ENCODE measurements at places on chromosomes 16 and 17. TPM values are rescaled to one million over a fixed set of nuclear protein-coding genes. Genes with fewer than 3 reads are reported as not detected.

The TPSD1 gene
- total RNA-seq = 1.8 TPM

DNA sequence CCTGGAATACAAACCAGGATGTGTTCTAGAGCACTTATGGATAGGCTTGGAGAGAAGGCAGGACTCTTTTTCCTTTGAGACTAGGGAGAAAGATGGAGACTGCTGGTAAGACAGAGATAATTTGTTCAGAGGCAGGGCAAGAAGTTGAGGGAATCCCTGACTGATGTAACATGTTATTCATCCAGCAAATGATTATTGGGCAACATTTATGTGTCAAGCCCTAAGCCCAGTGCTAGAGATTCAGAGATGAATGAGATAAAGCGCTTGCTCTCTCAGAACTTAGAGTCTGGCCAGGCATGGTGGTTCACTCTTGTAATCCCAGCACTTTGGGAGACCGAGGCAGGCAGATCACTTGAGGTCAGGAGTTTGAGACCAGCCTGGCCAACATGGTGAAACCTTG lies 47.8 kb upstream of the NUFIP2 start:
- DNase-seq = no peak
- no peaks in the 10 kb centered on the region for H3K27me3 ChIP-seq
- no peaks in the 10 kb centered on the region for H3K36me3 ChIP-seq
- no peak overlapping the region for H3K27ac ChIP-seq

DNA sequence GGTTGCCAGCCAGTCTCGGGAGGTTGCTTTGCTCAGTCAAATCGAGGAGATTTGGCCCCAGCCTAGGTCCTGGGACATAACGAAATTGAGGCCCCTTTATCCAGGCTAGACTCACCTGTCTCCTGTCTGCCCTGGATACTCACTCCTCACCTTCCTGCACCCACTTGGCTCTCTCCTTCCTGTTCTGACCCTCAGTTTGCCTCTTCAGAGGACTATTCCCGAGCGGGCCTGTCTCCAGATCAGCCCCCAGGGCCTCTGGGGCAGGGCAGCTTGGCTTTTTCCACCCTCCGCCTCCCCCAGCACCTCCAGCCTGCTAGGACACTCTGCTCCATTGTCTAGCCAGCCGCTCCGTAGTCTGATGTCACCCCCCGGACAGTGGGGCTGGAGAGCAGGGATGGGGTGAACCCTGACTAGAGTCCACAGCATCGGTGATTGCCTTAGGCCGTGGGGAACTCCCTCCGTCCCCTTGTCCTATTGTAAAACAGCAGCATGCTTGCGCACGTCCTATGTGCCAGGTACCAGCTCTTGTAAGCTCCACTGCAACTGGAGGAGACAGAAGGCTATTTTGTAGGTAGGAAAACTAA lies 8.8 kb downstream of the WFIKKN2 start:
- no peaks in the 10 kb centered on the region for H3K36me3 ChIP-seq
- no peak for DNase-seq
- H3K27me3 ChIP-seq = no peaks in the 10 kb centered on the region
- H3K4me3 ChIP-seq = no peak overlapping the region

DNA sequence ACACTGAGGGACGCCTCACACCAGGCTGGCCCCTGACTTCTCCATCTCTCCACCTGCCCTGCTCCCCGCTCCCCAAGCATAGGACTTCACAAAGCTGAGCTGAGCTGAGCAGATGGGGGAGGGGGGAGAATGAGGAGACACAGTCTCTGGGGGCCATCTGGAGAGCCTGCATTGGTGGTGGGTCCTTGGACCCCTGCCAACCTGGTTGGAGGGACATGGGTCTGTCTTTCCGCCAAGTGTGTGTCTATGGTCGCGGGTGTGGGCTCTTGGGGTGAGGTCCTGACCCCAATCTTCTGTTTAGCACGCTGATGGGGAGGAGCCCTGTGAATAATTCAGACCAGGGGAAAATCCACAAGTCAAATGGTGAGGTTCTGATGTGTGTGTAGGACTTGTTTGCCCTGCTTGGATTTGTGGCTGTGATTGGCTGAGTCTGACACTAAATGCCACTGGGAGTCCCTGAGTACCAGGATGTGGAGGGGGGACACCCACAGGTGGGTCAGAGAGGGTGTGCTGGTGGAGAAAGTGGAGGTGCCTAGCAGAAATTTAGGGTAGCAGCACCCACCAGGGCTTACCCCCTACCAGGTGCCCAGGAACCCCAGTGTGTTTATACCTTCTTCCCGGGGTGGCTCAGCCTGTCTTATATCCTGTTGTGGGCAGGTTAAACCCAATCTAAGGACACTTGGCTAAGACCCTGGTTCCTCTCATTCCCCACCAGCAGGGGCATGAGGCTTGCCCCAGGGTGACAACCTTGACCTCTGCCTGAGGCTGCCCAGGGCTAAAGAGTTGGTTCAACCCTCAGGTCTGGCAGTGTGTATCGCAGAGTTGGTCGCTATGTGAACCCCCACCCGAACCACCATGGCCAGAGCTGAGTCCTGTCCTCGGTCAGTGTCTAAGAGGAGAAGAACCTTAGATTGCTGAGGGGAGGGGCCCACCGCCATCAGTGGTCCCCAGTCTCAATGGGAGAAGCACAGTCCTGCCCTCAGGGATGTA lies 2.1 kb downstream of the FMNL1 start:
- peak overlapping the region; percentile 77 for H3K27ac ChIP-seq
- peaks cover 63% of the 10 kb centered on the region for H3K4me1 ChIP-seq
- no peaks in the 10 kb centered on the region for H3K27me3 ChIP-seq
- no peak overlapping the region for H3K4me3 ChIP-seq
- no peaks in the 10 kb centered on the region for H3K36me3 ChIP-seq
- DNase-seq = no peak

- no peak overlapping the region for H3K27ac ChIP-seq
- H3K4me1 ChIP-seq = peaks cover 4% of the 10 kb centered on the region
Observed at GRCh38 chr17:28511858-28512461, 5.8 kb downstream of the FOXN1 start.

GRCh38 chr16:4169415-4169814 lies 53.2 kb upstream of the ADCY9 start:
- H3K27me3 ChIP-seq = no peaks in the 10 kb centered on the region
- H3K27ac ChIP-seq = no peak overlapping the region
- no peaks in the 10 kb centered on the region for H3K36me3 ChIP-seq
- H3K4me1 ChIP-seq = no peaks in the 10 kb centered on the region

The DDX19B gene
- total RNA-seq = 36.1 TPM

The NXPH3 gene
- total RNA-seq = 37.8 TPM

- H3K4me3 ChIP-seq = peak overlapping the region; percentile 84
- peak overlapping the region; percentile 85 for H3K27ac ChIP-seq
- H3K36me3 ChIP-seq = peaks cover 37% of the 10 kb centered on the region
- no peak for DNase-seq
- H3K4me1 ChIP-seq = peaks cover 30% of the 10 kb centered on the region
Observed at GRCh38 chr16:69338557-69339288, 641 bp downstream of the COG8 start.

The G6PC1 gene
- not detected for total RNA-seq

DNA sequence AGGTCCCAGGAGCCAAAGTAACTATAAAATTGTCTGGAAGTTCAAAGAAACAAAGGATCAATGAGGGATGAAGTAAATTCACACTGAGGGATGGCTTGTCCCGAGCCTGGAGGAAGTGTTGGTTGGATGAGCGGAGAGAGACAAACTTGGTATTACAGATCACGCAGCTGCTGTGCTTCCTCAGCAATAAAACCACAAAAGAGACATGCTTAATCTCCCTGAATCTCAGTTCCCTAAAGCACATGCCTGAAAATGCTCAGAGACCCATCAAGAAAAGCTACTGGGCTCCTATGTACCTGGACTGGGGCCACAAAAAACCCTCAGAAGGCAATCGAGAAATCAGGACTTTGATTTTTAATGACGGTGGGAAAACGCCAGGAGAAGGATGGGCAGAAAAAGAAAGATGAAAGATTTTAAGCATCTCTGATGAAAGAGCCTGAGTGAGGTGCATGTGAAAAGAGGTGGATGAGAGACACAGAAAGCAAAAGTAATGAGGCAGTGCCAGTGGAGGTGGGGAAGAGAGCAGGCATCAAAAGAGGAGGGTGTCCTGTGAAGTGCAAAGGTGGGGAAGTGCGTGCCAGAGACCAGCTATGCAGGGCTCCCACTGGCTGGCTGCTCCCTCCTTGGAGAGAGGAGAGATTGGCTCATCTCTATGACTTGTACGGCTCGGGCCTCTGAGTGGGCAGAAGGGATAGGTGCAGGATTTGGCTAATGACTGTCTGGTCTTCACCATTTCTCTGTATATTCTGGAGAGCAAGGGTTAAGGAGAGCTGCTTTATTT lies 143.7 kb downstream of the ABCC12 start:
- no peaks in the 10 kb centered on the region for H3K4me1 ChIP-seq
- no peaks in the 10 kb centered on the region for H3K36me3 ChIP-seq
- DNase-seq = peak; percentile 74
- H3K27me3 ChIP-seq = no peaks in the 10 kb centered on the region

- peak within 1 kb of the TSS; percentile 40 for H3K4me3 ChIP-seq
- no peaks in the 10 kb centered on the region for H3K4me1 ChIP-seq
- H3K27ac ChIP-seq = peak within 1 kb of the TSS; percentile 32
- no peak for DNase-seq
- no peaks in the 10 kb centered on the region for H3K36me3 ChIP-seq
- H3K27me3 ChIP-seq = no peaks in the 10 kb centered on the region
Observed at GRCh38 chr17:68955181-68955841, at the start of gene ABCA8. Gene ABCA8 (minus strand): TSS chr17:68955392. CDS start chr17:68942034, 13,358 bp downstream.

DNA sequence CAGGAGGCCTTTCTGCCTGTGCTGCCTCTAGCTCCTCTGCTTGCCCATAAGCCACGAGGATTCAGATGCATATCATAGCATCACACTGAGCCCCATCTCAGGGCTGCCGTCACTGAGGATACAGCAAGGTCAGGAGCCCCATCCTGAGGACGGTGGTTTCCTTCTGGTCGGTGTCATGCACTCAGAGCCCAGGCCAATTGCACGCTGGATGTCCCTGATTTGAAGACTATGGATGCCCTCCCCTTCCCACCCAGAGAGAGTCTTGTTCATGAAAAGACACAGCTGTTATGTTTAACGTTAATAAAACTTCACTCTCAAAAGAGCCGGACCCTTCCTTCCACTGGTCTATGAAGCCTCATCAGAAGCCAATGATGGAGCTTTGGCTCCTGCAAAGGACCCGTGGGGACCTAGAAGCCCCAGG lies 19.9 kb downstream of the COTL1 start:
- no peak overlapping the region for H3K4me3 ChIP-seq
- no peaks in the 10 kb centered on the region for H3K27me3 ChIP-seq
- no peaks in the 10 kb centered on the region for H3K36me3 ChIP-seq

GRCh38 chr17:41107941-41108450 lies 2.8 kb downstream of the KRTAP4-9 start:
- no peak for DNase-seq
- H3K27me3 ChIP-seq = no peaks in the 10 kb centered on the region
- no peak overlapping the region for H3K4me3 ChIP-seq
- no peak overlapping the region for H3K27ac ChIP-seq
- no peaks in the 10 kb centered on the region for H3K36me3 ChIP-seq

DNA sequence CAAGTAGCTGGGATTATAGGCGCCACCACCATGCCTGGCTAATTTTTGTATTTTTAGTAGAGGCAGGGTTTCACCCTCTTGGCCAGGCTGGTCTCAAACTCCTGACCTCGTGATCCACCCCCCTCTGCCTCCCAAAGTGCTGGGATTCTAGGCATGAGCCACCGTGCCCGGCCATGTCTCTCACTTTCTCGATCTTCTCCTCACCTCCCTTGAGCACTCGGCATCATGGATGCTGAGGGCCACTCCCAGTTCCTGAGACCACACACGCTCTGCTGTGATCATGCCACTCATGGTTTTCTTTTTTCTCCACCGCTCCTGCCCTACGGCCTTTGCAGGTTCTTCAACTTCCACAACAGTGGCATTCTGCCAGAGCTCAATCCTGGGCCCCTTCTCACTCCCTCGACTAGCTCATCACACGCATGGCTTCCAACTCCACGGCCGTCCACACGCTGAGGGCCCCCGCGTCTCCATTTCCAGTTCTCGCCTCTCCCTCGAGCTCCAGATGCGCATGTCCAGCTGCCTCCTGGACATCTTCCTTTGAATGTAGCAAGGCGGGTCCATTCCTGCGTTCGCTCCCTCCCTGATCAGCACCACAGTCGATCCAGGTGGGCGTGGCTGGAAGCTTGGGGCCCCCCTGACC lies 5.5 kb upstream of the NCBP3 start:
- no peaks in the 10 kb centered on the region for H3K27me3 ChIP-seq
- H3K27ac ChIP-seq = no peak overlapping the region
- peaks cover under 1% of the 10 kb centered on the region for H3K4me1 ChIP-seq
- H3K4me3 ChIP-seq = no peak overlapping the region
- no peak for DNase-seq
- H3K36me3 ChIP-seq = no peaks in the 10 kb centered on the region

The CEP295NL gene
- 1.2 TPM for total RNA-seq

The C1QTNF8 gene
- not detected for total RNA-seq

- no peak overlapping the region for H3K4me3 ChIP-seq
- DNase-seq = no peak
- no peak overlapping the region for H3K27ac ChIP-seq
Observed at GRCh38 chr16:49821614-49822282, 34.2 kb downstream of the ZNF423 start.

DNA sequence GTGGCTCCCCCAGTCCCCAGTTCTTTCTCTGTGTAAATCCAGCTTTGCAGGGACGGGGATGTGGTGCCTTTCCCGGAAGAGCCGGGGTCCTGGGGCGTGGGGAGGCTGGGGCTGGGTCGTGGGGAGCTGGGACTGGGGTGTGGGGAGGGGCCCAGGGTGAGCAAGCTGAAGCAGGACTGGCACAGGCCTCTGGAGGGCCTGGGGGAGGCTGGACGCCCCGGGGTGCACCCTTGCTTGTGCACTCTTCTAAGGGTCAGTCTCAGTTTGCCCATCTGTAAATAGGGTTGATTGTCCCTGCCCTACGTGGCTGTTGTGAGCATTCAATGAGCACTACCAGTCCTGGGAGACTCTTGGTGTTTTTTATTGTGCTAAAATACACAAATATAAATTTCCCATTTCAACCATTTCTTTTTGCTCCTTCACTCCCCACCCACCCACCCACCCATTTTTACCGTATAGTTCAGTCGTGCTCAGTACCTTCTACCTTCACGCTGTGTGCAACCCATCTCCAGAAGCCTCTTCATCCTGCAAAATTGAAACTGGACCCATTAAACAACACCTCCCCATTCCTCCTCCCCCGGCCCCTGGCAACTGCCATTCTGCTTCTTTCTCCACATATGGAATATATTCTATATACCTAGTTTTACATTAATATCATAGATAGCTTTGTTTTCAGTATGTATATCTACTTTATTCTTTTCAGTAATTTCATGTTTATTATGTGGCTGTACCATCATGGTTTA lies 7.8 kb upstream of the TBC1D3B start:
- H3K27ac ChIP-seq = no peak overlapping the region
- no peak overlapping the region for H3K4me3 ChIP-seq
- DNase-seq = no peak
- no peaks in the 10 kb centered on the region for H3K36me3 ChIP-seq

DNA sequence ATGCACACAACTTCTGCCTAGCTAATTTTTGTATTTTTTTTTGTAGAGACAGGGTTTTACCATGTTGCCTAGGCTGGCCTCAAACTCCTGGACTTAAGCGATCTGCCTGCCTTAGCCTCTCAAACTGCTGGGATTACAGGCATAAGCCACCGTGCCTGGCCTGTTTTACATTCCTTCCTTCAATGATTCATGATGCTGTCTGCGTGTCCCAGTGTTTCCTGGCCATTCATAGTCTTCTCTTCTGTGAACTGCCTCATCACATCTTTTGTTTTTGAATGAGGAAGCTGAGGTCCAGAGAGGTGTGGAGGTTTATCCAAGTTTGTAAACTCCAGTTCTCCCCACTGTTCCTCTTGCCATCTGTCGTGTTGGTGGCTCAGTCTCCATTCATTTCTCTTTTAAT lies 64.5 kb upstream of the MED9 start:
- no peaks in the 10 kb centered on the region for H3K27me3 ChIP-seq
- peaks cover 32% of the 10 kb centered on the region for H3K4me1 ChIP-seq
- no peak overlapping the region for H3K27ac ChIP-seq
- H3K4me3 ChIP-seq = no peak overlapping the region

- H3K36me3 ChIP-seq = no peaks in the 10 kb centered on the region
- peaks cover 57% of the 10 kb centered on the region for H3K27me3 ChIP-seq
- peaks cover 49% of the 10 kb centered on the region for H3K4me1 ChIP-seq
Observed at GRCh38 chr16:54928016-54928356, 2.7 kb upstream of the IRX5 start.
